ENCODE measurements at places on chromosomes 3 and 15.

DNA sequence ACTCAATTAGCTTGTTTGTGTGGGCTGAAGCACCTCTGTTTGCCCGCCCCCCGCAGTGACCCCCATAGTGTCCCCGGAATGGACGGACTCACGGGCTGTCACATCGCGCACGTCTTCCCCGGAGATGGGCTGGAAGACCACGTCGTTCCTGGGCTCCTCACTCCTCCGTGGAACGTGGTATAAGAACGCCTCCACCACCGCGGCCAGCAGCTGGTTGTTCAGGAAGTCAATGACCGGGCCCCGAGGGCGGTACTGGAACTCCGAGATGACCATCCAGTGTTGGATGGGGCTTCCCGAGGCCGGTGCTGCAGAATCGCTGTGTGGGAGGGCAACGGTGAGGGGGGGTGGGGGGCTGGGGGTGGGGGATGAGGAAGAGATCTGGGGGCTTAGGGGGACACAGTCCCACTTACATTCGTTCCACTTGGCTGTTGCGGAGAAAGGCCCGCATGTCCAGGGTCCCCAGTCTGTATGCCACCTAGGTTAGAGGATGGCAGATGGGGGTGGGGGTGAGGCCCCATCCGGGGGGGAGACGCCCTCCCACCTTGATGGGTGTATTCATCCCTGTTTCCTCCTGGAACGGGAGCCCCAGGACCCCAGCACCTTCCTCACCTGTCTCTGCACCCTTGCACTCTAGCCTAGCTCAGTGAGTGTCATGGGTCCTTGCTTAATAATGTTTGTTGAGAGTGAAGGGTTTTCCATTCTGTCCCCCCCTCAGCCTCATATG, 30.2 kb downstream of the MUC20 start:
- no peak for DNase-seq

GRCh38 chr15:65945616-65946015, 76.3 kb downstream of the RAB11A start:
- DNase-seq: no peak

DNA sequence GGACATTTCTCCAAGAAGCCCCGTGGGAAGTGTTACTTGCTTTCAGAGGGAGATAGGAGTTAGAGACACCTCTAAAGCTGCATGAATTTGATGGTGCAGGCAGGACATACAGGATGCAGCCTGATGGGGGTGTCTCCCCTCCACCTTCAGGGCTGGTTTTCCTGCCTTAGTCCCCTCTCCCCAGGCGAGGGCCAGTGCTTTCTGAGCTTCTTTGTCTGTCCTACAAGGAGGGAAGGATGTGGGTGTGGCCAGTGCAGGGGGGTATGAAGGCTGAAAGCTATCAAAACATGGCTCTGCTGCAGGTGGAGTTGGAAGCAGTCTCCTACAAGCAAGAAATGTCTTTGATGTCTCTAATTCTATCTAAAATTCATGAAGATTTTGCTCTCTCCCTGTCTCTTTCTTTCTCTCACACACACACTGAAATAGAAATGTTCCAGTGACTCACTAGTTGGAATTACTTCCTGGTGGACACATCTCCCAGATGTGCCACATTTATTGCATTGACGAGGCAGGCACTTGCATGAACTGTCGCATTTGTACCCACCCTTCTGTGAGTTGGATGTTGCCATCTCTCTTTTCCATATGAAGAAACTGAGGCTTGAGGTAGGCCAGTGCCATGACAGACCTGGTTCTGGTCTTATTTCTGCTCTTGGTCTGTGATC, 13.9 kb upstream of the PODXL2 start:
- DNase-seq: no peak

- no peak for DNase-seq
Measured at GRCh38 chr3:16086690-16087089, 87.8 kb upstream of the GALNT15 start.

DNA sequence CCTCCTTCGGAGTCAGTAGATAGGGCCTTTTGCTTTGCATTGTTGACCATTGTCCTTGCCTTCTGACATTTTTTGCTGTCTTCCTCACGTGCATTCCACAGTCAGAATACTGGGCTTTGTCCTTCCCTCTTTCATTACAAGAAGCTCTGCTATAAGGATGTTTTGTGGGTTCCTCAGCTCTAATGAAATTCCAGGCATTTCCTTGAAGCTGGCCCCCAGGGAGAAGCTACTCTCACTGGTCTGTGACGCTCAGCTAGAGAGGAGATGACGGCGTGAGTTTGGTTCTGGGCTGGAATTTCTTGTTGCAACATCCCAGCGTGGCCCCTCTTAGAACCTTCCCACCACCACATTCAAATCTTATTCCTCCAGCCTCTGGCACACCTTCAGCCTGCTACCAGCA, 210.2 kb downstream of the TJP1 start:
- DNase-seq: no peak

GRCh38 chr15:60590935-60591495, 112.1 kb upstream of the ICE2 start:
- DNase-seq: no peak

GRCh38 chr15:90618330-90619125, 88.8 kb downstream of the CRTC3 start:
- no peak for DNase-seq

DNA sequence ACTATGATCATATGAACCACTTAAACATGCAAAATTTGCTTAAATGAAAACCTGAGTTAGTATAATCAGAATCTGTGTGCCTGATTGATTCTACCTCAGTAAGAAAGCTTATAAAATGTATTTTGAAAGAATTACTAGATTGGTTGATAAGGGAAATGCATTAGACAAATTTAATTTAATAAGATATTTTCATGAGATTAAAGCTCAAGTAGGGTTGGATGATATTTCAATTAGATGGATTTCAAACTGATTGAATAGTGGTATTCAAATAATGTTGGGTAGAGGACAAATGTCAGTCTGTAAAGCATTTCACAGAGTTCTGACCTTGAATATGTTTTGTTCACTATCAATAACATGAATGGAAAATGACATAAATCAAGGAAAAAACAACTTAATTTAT, 780.4 kb upstream of the ALCAM start:
- DNase-seq: no peak

DNA sequence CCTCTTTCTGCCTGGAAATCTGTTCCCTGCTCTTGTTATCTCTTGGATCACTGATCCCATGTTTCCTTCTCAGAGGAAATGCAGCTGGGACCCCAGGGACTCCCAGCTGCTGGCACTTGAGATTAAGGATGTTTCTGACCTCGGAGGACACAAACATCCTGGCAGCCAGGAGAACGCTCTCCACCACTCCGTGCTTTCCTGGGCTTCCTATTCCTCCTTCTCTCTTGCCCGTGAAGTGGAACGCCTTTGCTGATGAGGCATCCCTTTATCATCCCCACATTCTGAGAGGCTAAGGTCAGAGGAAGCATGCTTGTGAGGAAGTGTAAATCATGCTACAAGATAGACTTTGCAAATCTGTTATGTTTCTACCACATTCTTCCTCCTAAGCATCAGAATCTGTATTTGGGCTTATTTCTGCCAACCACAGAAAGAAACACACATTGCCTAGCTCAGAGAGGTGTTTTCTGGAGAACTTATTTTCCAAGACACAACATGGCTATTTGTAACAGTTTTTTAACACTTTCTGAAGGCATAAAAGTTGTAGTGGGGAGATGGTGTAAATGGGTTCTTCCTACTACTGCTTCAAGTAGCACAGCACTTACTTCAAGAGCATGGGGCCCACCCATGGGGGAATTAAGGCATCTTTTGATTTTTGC, 25.6 kb upstream of the LDHAL6B start:
- no peak for DNase-seq

DNA sequence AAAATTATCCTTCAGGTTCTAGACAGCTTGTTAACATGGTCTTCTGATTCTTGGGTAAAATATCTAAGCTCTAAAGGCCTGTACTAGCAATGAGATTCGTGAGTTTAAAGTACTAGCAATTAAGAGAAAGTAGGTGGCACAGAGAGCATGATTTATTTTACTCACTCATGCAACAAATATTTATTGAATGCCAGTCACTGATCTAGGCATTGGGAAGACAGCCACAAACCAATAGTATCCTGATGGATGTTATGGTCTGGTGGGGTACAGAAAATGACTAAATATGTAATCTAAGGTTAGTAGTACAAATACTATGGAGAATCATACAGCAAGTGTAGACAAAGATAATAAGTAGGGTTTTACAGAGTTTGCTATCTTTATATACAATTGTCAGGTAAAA, 751.3 kb downstream of the ZNF385D start:
- DNase-seq: no peak

DNA sequence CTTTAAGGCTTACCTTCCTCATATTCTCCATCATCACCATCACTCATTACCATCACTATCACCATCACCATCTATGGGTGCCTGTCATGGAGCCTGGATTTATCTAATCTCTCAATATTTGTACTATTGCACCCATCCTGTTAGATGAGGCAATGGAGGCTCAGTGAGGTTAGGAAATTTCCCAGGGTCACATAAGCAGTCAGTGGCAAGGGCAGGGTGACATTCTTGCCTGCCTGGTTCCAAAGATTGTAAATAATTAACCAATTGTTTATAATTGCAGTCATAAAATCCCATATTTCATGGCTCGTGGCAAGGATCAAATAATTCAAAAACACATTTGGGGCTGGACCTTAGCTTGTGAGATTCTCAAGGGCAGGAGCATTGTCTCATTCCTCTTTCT, 55.2 kb downstream of the MGLL start:
- no peak for DNase-seq

- DNase-seq: no peak
Measured at GRCh38 chr15:64267331-64267973, 88.5 kb downstream of the CSNK1G1 start.

DNA sequence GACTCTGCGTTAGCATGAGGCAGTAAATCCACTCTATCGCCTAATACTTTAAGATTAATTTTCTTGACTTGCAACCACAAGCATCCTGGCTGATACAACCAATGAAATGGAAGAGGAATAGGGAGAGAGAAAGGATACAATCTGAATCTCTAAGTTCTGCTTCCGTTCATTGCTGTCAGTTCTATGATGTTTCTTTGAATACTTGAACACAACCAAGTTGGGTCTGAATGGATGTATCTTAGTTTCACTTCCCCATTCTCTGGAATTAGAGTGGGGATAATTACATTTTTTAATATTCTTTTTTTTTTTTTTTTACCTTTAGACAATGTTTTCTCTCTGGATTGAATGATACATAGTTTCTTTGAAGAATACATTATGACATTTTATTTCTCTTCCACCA, 22.9 kb downstream of the PDE8A start:
- DNase-seq: no peak

GRCh38 chr3:186440891-186441290, 78.9 kb upstream of the DGKG start:
- no peak for DNase-seq

GRCh38 chr3:34024447-34025240, 226.2 kb downstream of the PDCD6IP start:
- DNase-seq: no peak

DNA sequence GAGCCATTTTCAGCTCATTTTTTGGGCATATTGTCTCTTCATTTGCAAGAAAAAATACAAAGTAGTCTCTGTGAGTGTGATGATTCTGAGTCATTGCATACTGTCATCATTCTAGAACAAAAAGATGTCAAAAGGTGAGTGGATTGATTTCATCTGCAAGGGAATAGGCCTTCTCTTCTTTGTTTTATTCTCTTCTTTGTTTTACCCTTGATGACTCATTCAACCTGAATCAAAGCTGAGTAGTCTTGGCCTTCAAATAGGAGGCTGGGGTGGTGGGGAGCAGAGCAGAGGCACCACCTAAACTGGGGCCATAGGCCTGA, 25.4 kb downstream of the CYP19A1 start:
- no peak for DNase-seq

- no peak for DNase-seq
Measured at GRCh38 chr3:160047876-160048275, 59.2 kb downstream of the IL12A start.

- DNase-seq: no peak
Measured at GRCh38 chr3:177681852-177682251, 484.6 kb upstream of the TBL1XR1 start.

- DNase-seq: no peak
Measured at GRCh38 chr15:40253167-40253790, 14.4 kb downstream of the PAK6 start.

- no peak for DNase-seq
Measured at GRCh38 chr15:33204087-33204486, 9.6 kb upstream of the FMN1 start.

GRCh38 chr3:11653298-11654055, 9.8 kb upstream of the VGLL4 start:
- no peak for DNase-seq

DNA sequence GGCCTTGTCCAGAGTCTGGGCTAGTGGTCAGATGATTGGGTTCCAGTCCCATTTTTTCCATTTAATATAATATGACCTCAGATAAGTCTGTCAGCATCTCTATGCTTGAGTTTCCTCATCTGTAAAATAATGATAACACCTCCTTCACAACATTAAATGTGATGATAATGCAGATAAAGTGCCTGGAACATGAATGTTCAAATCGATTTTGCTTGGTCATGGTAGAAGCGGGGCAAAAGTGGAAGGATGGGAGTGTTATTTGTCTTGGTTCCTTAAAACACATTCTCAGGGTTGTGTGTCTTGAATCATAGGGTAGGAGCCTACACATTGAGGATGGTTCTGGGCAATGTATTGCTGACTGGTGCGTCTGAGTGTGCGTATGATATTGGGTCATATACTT, 16.9 kb downstream of the ARIH2 start:
- DNase-seq: no peak

- DNase-seq: no peak
Measured at GRCh38 chr15:46278486-46279090, 643.8 kb downstream of the SQOR start.

DNA sequence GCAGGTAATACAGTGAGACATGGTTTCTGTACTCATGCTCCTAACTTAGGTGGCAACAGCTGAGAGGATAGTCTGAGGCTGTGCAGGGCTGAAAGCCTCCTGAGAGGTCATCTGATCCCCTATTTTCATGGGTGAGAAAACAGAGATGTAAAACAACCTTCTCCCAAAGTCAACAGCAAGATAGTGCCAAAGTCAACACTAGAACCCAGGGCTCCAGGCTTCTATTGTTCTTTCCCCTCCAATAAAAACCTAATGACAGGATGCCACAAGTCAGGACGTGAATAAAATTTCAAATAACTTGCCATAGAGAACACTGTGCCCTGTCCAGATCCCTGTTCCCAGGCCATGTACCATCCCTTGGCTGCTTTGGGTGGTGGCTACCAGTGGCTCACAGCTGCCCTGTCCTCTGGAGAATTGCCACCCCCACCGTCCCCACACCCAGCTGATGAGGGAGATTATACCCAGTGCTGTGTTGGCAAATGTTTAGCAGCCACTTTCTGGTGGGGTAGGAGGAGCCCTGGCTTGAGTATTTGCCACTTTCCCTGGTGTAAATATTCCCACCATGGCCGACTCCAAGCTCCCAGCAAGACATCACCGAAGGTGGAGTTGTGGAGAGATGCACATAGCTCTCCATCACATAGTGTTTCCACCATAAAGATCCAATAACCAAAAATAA, 54.8 kb downstream of the SRGAP3 start:
- DNase-seq: no peak

- no peak for DNase-seq
Measured at GRCh38 chr15:38254051-38254883, 1.6 kb downstream of the SPRED1 start.

- no peak for DNase-seq
Measured at GRCh38 chr3:160739079-160739478, 17.0 kb upstream of the PPM1L start.

Measured in forelimb muscle (tissue), 1 donor.